ENCODE measurements at places on chromosomes 2 and 18. TPM values are rescaled to one million over a fixed set of nuclear protein-coding genes. Genes with fewer than 3 reads are reported as not detected.
A peak's percentile ranks its signal among the peaks of the same experiment; 100 is the strongest.

Gene FBXO41
- 0.44 TPM for total RNA-seq

Gene SALL3
- not detected for total RNA-seq

- no peaks in the 10 kb centered on the region for H3K27me3 ChIP-seq
- no peak overlapping the region for H3K4me3 ChIP-seq
- no peak overlapping the region for H3K27ac ChIP-seq
- peaks cover 99% of the 10 kb centered on the region for H3K4me1 ChIP-seq
- no peaks in the 10 kb centered on the region for H3K36me3 ChIP-seq
Measured at GRCh38 chr18:77099485-77100370, 32.9 kb downstream of the MBP start.

Gene ARHGEF33
- total RNA-seq, result 0.32 TPM

- H3K4me1 ChIP-seq, result no peaks in the 10 kb centered on the region
- DNase-seq, result no peak
- H3K27ac ChIP-seq, result no peak overlapping the region
- no peaks in the 10 kb centered on the region for H3K36me3 ChIP-seq
- H3K4me3 ChIP-seq, result no peak overlapping the region
Measured at GRCh38 chr2:146837857-146838256, 1007.0 kb upstream of the ACVR2A start.

DNA sequence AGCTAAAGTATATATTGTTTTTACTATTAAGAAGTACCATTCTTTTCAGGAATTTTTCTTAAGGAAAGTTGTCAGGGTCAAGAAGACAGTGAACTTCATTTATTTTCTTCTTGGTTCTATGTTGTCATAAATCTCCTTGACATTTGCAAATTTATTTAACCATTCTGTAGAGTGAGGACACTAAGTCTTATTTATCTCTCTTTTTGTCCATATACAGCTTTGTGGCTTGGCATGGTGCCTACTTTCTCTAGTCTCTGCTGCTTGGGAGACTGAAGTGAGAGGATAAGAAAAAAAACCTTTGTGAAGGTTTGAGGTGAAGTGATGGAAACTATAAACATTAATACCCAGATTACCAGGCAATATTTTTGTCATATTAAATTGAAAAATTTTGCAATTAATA is 1389.4 kb downstream of the SUCLG1 start:
- H3K36me3 ChIP-seq, result no peaks in the 10 kb centered on the region
- no peaks in the 10 kb centered on the region for H3K4me1 ChIP-seq

- H3K27me3 ChIP-seq, result no peaks in the 10 kb centered on the region
- H3K4me3 ChIP-seq, result no peak overlapping the region
- H3K27ac ChIP-seq, result no peak overlapping the region
- peaks cover 16% of the 10 kb centered on the region for H3K36me3 ChIP-seq
Measured at GRCh38 chr2:111169268-111169667, 48.6 kb downstream of the BCL2L11 start.

- H3K4me1 ChIP-seq, result peaks cover 14% of the 10 kb centered on the region
- no peaks in the 10 kb centered on the region for H3K36me3 ChIP-seq
- no peak for DNase-seq
- no peaks in the 10 kb centered on the region for H3K27me3 ChIP-seq
- no peak overlapping the region for H3K4me3 ChIP-seq
Measured at GRCh38 chr18:23263551-23264235, 128.4 kb downstream of the CABLES1 start.

Gene OSBPL1A
- 85.4 TPM for total RNA-seq

Gene DSG1
- 1.5 TPM for total RNA-seq

DNA sequence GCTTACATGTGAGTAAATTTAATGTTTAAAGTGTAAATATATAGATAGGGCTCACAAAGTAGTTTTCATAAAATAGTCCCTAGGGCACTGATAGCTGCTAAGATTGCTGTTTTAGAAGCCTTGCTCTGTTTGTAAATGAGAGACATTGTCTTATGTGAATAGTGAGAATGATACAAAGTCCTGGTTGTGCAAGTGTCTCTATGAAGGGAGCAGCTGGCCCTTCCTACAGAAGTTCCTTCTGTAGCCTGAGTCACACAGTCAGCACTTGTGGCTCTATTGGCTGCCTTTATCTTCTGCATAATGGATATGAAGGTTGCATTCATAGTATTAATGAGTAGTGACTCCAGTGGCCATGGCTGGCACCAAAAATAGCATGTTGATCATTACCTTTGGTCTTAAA is 279.7 kb downstream of the OSR1 start:
- no peak overlapping the region for H3K4me3 ChIP-seq
- no peaks in the 10 kb centered on the region for H3K36me3 ChIP-seq
- no peak for DNase-seq
- no peaks in the 10 kb centered on the region for H3K27me3 ChIP-seq

Gene CACNB4
- total RNA-seq, result 0.39 TPM

Gene ALPG
- not detected for total RNA-seq

GRCh38 chr2:73162856-73163391 is 39.5 kb upstream of the NOTO start:
- no peak overlapping the region for H3K4me3 ChIP-seq
- H3K36me3 ChIP-seq, result no peaks in the 10 kb centered on the region
- no peaks in the 10 kb centered on the region for H3K27me3 ChIP-seq
- H3K4me1 ChIP-seq, result no peaks in the 10 kb centered on the region

DNA sequence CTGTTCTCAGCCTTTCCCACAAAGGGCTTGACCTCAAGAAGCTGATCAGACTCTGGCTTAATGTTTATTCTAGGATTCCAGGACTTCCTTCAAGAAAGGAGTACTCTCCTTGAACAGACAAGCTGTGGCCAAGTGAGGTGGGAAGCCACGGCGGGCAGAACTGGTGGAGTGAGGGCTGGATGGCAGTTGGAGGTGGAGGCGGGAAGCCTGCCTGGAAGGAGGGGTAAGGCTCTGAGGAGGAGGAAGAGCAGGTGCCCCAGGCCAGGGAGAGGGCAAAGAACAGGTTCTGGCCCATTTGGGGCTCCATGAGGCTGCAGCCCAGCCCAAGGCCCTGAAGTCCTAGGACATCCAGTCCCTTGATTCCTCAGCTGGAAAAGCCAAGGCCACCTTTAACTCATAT is 143.9 kb downstream of the CYP26B1 start:
- H3K4me1 ChIP-seq, result no peaks in the 10 kb centered on the region
- H3K4me3 ChIP-seq, result no peak overlapping the region
- H3K27me3 ChIP-seq, result peaks cover under 1% of the 10 kb centered on the region
- no peak for DNase-seq
- H3K36me3 ChIP-seq, result no peaks in the 10 kb centered on the region
- H3K27ac ChIP-seq, result no peak overlapping the region

GRCh38 chr2:147829106-147829505 is 15.7 kb upstream of the ACVR2A start:
- H3K27ac ChIP-seq, result no peak overlapping the region
- no peaks in the 10 kb centered on the region for H3K27me3 ChIP-seq
- no peak for DNase-seq
- no peak overlapping the region for H3K4me3 ChIP-seq
- H3K36me3 ChIP-seq, result no peaks in the 10 kb centered on the region

- no peaks in the 10 kb centered on the region for H3K4me1 ChIP-seq
- H3K27me3 ChIP-seq, result peaks cover 60% of the 10 kb centered on the region
- no peak for DNase-seq
- H3K36me3 ChIP-seq, result no peaks in the 10 kb centered on the region
- peak overlapping the region; percentile 31 for H3K4me3 ChIP-seq
Measured at GRCh38 chr2:130756053-130756873, 923 bp downstream of the AMER3 start.

Gene NGEF
- total RNA-seq, result 0.28 TPM

GRCh38 chr2:239119346-239120126 is 271.7 kb downstream of the TWIST2 start:
- no peaks in the 10 kb centered on the region for H3K27me3 ChIP-seq
- H3K36me3 ChIP-seq, result peaks cover 8% of the 10 kb centered on the region
- no peak overlapping the region for H3K4me3 ChIP-seq
- peaks cover 5% of the 10 kb centered on the region for H3K4me1 ChIP-seq

Gene PIEZO2
- total RNA-seq, result 0.06 TPM

Gene ABCB11
- total RNA-seq, result 0.09 TPM

DNA sequence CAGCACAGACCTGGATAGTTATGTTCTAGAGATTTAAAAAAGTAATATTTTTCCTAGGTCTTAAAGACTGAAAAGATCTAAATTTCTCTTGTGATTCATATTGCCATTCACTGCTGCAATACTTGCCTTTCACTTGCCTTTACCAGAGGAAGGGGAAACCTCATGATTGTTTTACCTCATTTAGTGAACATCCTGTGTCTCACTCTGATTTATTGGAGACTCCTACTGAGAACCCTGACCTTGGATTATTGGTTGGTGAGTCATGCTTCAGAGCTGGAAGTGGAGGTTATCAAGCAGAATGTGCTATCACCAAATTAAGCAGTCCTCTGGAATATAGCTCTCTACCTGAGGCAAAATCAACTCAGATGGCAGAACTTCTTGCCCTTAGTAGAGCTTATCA is 500.5 kb downstream of the TSN start:
- H3K36me3 ChIP-seq, result no peaks in the 10 kb centered on the region
- no peak for DNase-seq
- H3K27ac ChIP-seq, result no peak overlapping the region
- H3K27me3 ChIP-seq, result no peaks in the 10 kb centered on the region

DNA sequence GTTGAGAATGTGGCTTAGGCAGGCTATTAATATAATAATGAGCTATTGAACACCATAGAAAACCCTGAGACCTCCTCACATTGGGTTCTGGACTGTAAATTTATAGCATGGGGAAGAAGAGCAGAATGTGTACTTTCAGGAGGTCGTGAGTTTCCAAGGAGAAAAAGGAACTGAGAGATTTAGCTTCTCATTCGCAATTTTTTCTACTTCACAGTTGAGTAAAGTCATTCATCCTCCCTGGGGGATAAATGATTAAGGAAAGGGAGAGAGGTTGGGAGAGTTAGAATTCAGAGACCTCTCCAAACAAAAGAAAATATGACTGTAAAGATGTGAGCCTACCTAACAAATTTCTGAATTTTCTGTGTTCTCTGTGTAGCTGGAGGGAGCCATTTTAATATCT is 205.8 kb upstream of the CYRIA start:
- H3K36me3 ChIP-seq, result no peaks in the 10 kb centered on the region
- H3K27ac ChIP-seq, result no peak overlapping the region
- no peak overlapping the region for H3K4me3 ChIP-seq
- no peak for DNase-seq

Data from heart left ventricle (tissue), 16 donors.